GM23338 (cell line): ENCODE measurements at places on chromosomes 4 and X. TPM values are rescaled to one million over a fixed set of nuclear protein-coding genes. Genes with fewer than 3 reads are reported as not detected.

DNA sequence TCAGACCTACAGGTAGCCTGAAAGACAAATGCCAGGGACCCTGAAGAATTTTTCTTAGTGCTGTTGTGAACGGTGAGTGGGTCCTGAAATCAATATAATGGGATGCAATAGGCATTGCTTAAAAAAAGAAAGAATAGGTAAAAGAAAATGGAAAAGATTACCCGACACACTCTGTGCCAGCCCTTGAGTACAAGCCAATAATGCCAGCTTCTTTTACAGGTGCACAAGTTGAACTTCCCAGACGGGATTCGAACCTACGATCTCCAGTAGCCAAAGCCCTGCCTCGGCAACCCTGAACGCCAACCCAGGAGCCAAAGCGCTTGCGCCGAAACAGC, 24.7 kb upstream of the GLOD5 start:
- no peaks in the 10 kb centered on the region for H3K36me3 ChIP-seq
- H3K4me1 ChIP-seq: peaks cover 5% of the 10 kb centered on the region; the same call in 1 of the 2 replicates
- H3K27ac ChIP-seq: no peak overlapping the region
- no peaks in the 10 kb centered on the region for H3K27me3 ChIP-seq
- H3K4me3 ChIP-seq: peak overlapping the region; percentile 24; the same call in 1 of the 2 replicates

- peaks cover 10% of the 10 kb centered on the region; the same call in 1 of the 2 replicates for H3K4me1 ChIP-seq
- DNase-seq: no peak
- H3K4me3 ChIP-seq: no peak overlapping the region
These were observed 7.5 kb upstream of the RUFY3 start for GRCh38 chr4:70714079-70714887.

GRCh38 chr4:177444911-177445736, 2.9 kb upstream of the AGA start:
- peaks cover 12% of the 10 kb centered on the region for H3K4me1 ChIP-seq
- H3K4me3 ChIP-seq: peak overlapping the region; percentile 43
- H3K27ac ChIP-seq: 0 out of 2 replicates have a peak overlapping the region, but pooled peaks have one; percentile 41
- H3K36me3 ChIP-seq: no peaks in the 10 kb centered on the region
- peak; percentile 64 for DNase-seq

DNA sequence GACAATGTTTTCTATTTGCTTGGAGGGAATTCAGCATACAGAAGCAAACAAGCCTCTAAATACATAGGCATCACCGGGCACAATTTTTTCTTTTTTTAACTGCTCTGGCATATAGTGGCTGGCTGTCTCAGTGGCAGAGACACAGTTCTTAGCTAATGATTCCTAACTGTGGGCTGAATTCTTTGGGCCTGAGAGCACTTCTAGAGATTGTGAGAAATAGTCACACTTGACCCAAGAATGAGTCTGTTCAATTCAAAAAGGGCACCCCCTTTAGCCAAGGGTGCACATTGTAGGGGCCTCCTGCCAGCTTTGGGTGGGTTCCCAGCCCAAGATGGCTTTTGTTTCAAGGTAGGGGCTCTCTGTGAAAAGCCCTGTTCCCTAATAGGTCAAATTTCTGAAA, 345.7 kb downstream of the ARHGAP10 start:
- no peaks in the 10 kb centered on the region for H3K4me1 ChIP-seq
- no peak overlapping the region for H3K4me3 ChIP-seq
- H3K36me3 ChIP-seq: peaks cover 6% of the 10 kb centered on the region; the same call in 1 of the 2 replicates
- no peak for DNase-seq
- no peaks in the 10 kb centered on the region for H3K27me3 ChIP-seq

- DNase-seq: no peak
- no peak overlapping the region for H3K27ac ChIP-seq
- no peak overlapping the region for H3K4me3 ChIP-seq
- H3K36me3 ChIP-seq: no peaks in the 10 kb centered on the region
These were observed 236.7 kb upstream of the PGRMC2 start for GRCh38 chr4:128524311-128524710.

GRCh38 chr4:10161840-10162239, 45.2 kb upstream of the WDR1 start:
- H3K4me3 ChIP-seq: no peak overlapping the region
- H3K27me3 ChIP-seq: no peaks in the 10 kb centered on the region
- no peak overlapping the region for H3K27ac ChIP-seq
- H3K36me3 ChIP-seq: no peaks in the 10 kb centered on the region
- DNase-seq: no peak

Gene MSX1
- not detected in 2 replicates for total RNA-seq

Gene GPM6B
- 92.2 and 95.4 TPM in 2 replicates for total RNA-seq

Gene GNRHR
- total RNA-seq: not detected in 2 replicates

Gene SCML2
- 21.5 and 26.2 TPM in 2 replicates for total RNA-seq

Gene SSX2B
- total RNA-seq: 0.17 TPM in 1 of 2 replicates, not detected in the other

Gene SLC49A3
- 2.6 and 3.7 TPM in 2 replicates for total RNA-seq

Gene TSPAN7
- total RNA-seq: 5.9 and 7.2 TPM in 2 replicates

Gene PRRG1
- total RNA-seq: 7.0 and 10.8 TPM in 2 replicates
